ENCODE measurements at places on chromosomes 11 and 22. TPM values are rescaled to one million over a fixed set of nuclear protein-coding genes. Genes with fewer than 3 reads are reported as not detected.

The OR51E1 gene
- not detected for total RNA-seq

The B4GALNT4 gene
- 1.9 TPM for total RNA-seq

The KRTAP5-6 gene
- not detected for total RNA-seq

The PATE3 gene
- not detected for total RNA-seq
